Renal cortex interstitium (tissue), 15 donors: ENCODE measurements at places on chromosomes 3 and 15. TPM values are rescaled to one million over a fixed set of nuclear protein-coding genes. Genes with fewer than 3 reads are reported as not detected.

- DNase-seq, result no peak
These were observed 1206.5 kb upstream of the EPHA6 start for GRCh38 chr3:95607926-95608325.

DNA sequence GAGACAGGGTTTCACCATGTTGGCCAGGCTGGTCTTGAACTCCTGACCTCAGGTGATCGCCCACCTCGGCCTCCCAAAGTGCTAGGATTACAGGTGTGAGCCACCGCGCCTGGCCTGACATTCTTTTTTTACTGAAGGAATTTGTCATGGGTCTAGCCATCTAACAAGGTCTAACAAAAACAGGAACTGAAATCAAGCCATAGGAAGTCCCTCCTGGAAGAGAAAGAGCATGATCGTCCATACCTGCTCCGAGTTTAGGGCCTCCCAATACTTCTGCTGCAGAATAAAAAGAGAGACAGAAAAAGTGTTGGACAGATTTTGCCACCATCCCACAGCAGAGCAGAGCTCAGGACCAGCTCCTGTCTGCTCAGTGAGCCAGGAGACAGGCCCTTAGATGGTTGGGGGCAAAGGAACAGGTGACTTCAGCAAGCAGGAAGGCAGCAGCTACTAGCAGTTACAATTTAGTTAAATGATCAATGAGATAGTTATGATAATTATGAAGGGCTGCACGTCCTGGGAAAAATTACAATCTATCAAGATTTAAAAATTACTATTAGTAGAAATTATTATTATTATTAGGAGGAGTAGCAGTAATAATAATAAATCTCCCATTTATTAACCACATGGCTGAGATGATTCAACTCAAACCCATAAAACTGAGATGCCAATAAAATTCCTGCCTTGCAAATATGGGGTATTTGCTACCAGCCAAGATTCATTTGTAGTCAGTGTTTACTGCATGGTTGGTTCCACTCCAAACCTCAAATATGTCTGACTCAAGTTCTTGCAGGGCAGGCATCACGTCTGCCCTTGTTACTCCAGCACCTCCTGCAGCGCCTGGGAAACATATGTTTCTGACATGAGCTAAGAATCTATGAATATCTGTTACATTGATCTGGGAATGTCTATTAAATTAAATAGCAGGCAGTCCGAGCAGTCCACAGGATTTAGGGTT is 40.1 kb downstream of the TMEM44 start:
- DNase-seq, result no peak

ANKRD34C gene
- 0.05 TPM for polyA plus RNA-seq

GRCh38 chr3:190772831-190773230 is 89.7 kb downstream of the GMNC start:
- no peak for DNase-seq
